T-helper 17 cell (primary cell): ENCODE measurements at places on chromosomes 16 and 17. TPM values are rescaled to one million over a fixed set of nuclear protein-coding genes. Genes with fewer than 3 reads are reported as not detected.

GRCh38 chr17:67347826-67348225, 18.6 kb downstream of the PSMD12 start:
- peaks cover 6% of the 10 kb centered on the region for H3K36me3 ChIP-seq
- H3K27ac ChIP-seq, result no peak overlapping the region
- DNase-seq, result no peak
- H3K4me1 ChIP-seq, result peaks cover 5% of the 10 kb centered on the region
- no peaks in the 10 kb centered on the region for H3K27me3 ChIP-seq

GRCh38 chr16:2473446-2473926, 1.4 kb upstream of the TBC1D24 start:
- H3K27ac ChIP-seq, result no peak overlapping the region
- H3K27me3 ChIP-seq, result peaks cover 19% of the 10 kb centered on the region

Gene NGFR
- 0.52 TPM for total RNA-seq

Gene NPB
- total RNA-seq, result not detected
